C1 segment of cervical spinal cord (tissue), 14 donors: ENCODE measurements at places on chromosomes 1 and 21.

DNA sequence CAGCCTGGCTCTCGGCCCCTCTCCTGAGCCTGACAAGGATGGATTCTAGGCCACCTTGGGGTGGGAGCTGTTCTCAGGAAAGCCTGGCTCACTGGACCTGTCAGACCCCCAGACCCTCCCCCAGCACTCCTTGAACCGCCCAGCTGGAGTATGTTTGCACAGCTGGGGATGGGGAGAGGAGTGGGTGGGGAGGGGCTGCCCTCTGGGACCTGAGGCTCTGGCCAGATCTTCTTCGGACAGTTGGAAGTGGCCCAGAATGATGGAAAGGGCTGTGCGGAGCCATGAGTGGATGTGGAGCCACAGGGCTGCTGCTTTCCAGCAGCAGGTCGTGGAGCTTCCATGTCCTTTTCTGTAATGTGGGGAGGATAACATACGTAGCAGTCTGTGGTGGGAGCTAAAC is 43.0 kb upstream of the TRABD2B start:
- no peak for DNase-seq

GRCh38 chr1:115255154-115255553 is 82.9 kb downstream of the NGF start:
- DNase-seq = no peak

GRCh38 chr21:39016740-39017315 is 166.4 kb downstream of the PSMG1 start:
- DNase-seq = no peak

DNA sequence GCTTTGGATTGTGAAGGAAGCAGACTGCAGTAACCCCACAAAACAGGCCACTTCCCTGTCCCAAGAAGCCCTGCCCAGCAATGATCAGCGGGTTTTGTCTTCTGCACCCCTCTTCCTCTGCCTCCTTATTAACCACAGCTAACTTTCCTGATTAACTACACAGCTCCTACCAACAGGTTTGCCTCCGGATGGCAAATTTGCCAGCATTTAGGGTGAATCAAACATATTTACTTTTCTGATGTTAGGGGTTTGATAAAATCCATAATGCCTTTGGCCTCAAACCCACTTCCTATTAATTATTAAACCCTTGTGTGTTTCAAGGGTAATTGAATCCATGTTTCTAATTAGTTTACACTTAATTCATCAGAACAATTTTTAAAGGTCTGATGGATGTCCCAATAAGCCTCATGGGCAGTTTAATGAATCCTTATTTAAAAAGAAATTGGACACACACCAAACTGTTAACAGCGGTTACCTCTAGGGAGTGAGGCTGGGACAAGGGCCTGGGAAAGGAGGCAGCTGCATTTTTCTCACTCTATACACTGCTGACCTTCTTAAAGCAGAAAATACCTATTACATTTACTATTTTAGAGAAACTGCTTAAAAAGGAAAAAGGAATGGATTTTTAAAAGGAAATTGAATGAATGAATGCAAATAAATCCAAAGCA is 91.9 kb downstream of the CSMD2 start:
- no peak for DNase-seq

GRCh38 chr1:9294910-9295636 is 2.4 kb downstream of the SPSB1 start:
- DNase-seq = peak; percentile 20

GRCh38 chr1:156836041-156836654 is 19.5 kb upstream of the SH2D2A start:
- DNase-seq = no peak

- DNase-seq = no peak
Measured at GRCh38 chr1:235673981-235674380, 24.4 kb upstream of the GNG4 start.

DNA sequence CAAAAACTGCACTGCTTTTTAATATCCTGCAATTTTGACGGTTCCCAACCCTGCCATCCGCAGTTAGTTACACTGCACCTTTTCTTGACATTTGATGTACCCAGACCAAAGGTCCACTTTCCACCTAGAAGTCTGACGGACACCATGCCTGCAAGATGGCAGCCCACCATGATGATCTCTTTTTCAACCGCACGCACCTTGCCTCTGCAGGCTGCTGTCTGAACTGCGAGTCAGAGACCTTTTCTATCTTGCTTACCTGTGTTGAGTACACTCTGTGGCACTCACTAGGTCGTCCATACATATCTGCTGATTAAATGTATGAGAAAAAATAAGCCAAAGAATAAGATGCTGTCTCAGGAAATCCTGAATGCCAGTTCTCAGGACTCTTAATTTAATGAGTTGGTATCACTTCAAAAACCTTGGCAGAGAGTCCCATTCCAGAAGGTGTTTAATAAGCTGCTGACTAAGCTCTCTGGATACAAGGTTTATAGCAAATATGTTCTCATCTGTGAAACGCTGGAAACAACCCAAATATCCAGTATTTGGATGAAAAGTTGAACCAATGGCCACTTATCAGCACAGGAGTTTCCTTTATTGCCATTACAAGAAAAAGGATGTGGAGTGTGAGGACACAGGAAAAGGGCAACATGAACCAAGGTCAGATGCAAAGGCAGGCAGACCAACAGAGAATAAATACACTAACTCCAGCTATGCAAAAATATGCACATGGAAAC is 37.9 kb downstream of the GNG12 start:
- DNase-seq = no peak

GRCh38 chr1:24111996-24112779 is at the start of gene MYOM3:
Gene MYOM3, minus strand, starts transcription at chr1:24112135. Its CDS starts 3,499 bp downstream, at chr1:24108636.
- no peak for DNase-seq

DNA sequence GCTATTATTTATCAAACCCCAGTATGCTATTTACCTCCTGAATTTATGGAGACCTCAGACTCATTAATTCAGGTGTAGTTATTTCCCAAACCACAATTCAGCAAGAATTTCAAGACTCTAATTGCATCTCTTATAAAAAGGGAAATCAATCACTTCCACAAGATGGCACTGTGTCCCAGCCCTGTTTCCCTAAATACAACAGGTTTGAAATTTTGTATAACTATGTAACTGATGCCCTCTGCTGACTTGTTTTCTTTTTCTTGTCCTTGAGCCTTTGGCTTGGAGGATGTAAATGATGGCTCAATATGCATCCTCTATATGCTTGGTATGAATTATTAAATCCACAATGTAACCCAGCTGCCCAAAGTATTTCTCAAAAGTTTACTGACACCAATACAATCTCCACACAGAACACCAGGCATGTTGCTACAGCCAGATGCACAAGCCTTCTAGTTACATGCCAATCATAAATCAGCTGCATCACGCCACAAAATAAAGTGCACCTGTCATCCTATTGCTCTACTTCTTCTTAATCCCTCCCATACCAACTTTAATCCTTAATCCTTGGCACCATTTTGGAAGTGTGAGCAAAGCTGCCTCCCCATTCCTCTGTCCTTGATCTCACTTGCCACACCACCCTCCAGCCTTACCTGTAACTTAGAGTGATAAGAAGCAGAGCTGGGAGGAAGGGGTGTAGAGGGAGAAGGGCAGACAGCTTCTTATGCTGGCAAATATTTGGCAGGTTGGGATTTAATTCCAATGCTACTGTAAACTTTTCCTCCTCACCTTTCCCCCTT is 9.0 kb downstream of the C1orf105 start:
- no peak for DNase-seq

DNA sequence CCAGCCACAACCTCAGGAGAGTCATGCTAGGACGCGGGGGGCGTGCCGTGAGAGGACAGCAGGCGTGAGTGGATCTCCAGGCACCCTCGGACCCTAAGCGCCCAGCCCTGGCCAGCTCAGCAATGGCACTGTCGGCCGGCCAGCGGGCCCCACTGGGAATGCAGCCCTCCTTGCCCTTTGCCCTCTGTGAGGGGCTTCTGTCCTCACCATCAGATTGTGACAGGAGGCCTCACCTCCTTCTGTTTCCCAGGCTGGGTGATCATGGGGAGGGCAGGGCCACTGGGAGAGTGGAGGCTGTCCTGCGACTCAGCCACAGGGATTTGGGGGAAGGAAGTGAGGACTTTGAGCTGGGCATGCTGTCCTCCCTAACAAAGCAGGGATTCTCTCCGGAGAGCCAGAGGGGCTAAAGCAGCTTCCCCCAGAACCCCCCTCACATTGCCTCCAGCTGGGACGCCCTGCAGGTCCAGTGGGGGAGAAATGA is 6.6 kb upstream of the LRRC3 start:
- no peak for DNase-seq

DNA sequence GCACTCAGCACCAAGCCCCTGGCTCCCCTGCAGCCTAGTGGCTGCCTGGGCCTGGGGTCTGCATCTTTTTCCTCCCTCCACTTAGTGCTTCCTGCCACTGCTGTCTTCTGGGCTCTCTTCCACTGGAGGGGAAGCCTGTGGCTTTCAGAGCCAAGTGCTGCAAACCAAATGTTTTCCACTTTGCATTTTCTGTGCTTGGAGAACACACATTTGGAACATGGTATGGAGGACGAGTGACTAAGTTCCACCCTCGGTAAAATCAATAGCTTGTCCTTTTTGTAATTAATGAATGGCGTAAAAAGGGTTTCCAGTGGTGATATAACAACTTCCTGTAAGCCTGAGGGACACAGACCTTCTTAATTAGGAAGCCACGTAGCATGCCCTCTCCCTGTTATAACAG is 10.1 kb upstream of the GPR153 start:
- DNase-seq = no peak

DNA sequence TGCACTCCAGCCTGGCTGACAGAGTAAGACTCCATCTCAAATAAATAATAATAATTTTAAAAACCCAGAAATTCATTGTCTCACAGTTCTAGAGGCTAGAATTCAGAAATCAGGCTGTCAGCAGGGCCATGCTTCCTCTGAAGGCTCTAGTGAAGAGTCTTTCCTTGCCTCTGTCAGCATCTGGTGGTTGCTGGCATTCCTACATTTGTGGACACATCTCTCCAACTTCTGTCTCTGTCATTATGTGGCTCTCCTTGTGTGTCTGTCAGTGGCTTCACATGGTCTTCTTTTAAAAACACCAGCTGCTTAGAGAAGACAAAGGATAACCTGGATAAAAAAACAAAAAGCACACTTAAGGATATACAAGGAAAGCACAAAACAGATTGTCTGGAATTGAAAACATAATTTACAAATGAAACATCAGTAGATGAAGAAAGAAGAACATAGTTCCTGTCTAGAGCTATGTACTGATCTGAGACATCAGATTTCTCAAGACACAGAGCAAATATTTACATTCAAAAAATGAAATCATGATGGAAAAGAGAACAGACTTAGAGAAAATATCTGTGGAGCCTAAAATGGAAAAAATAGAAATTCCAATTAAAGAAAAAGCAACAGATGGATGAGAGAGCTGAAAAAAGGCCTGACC is 32.7 kb upstream of the ASB17 start:
- DNase-seq = no peak

DNA sequence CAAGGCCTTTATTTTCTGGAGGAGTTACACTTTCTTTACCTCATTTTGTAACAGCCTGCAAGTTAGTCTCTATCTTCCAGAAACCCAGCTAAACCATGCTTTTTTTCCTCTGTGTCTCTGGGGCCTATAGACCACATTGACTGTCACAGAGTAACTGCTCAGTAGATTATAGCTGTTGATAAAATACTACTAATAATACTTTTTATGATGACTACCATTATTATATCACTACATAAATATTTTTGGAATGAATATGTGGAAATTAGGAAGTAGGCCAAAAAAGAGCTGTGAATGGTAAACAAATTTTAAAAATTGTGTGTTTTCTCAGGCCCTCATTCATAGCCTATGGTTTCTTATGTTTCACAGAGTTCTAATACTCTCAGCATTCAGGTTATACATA is 233.1 kb upstream of the USP24 start:
- DNase-seq = no peak

DNA sequence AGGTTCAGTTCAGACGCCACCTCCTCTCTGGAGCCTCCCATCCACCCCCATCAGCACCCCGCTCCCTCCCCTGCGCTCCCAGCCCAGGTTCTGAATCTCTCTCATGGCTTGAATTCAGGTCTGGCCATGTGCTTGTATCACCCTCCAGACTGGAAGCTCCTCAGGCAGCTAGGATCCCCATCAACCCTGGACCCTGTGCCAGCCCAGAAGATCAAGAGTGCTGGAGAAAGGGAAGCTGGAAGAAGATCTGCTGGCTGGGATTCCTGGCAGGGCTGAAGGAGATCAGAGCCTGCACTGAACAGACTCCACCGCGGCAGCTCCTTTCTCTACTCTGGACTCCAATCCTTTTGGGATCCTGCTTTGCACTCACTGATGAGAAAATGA is 11.7 kb upstream of the TINAGL1 start:
- no peak for DNase-seq

GRCh38 chr1:117308311-117308916 is 58.8 kb upstream of the MAN1A2 start:
- DNase-seq = no peak
